ENCODE measurements at places on chromosomes 13 and 19. TPM values are rescaled to one million over a fixed set of nuclear protein-coding genes. Genes with fewer than 3 reads are reported as not detected.

GRCh38 chr19:42368360-42368759 is 21.7 kb downstream of the CNFN start:
- DNase-seq, result no peak

- DNase-seq, result no peak
These were observed 2.0 kb downstream of the KCTD15 start for GRCh38 chr19:33798681-33799111.

DNA sequence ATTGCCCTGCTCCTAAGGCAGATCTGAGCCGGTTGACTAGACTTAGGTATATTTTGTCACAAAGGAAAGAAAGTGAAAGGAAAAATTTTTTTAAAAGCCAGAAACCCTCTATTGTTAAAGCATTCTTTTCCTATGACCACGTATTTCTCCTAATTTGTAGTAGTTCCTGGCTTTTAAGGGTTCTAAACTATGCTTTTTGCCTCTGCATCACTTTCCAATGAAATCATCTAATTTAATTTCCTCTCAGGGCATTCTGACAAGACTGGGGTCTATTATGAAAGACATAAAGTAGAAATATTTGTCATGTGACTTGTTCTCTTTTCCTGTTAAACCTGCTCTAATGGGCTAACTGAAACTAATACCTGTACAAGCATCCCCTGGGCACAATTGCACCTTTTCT is 233.0 kb upstream of the PRR20A start:
- DNase-seq, result no peak

- no peak for DNase-seq
These were observed 8.3 kb downstream of the ZNF837 start for GRCh38 chr19:58372311-58373133.

GRCh38 chr13:30751183-30751933 is 16.0 kb downstream of the ALOX5AP start:
- no peak for DNase-seq

DNA sequence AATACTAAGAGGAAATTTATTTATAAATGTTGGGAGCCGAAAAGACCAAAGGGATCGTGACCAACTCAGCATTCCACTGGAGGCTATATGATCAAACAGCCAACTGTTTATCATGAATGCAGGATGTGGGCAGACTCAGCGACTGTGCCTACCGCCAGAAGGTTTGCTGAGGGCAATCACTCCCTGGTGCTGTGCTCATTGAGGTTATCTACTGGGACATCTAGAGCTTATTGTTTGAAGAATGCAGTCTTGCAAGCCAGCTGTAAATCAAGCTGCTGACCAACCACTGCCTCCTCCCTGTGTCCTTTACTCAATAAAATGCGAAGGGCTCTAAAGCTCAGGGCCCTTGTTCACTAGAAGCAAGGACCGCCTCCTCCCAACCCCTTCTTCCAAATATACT is 8.5 kb upstream of the XPO4 start:
- DNase-seq, result peak; percentile 77

- no peak for DNase-seq
These were observed 119.1 kb downstream of the KLF12 start for GRCh38 chr13:74015137-74015536.

- no peak for DNase-seq
These were observed 1.1 kb downstream of the HDGFL2 start for GRCh38 chr19:4473011-4473762.

DNA sequence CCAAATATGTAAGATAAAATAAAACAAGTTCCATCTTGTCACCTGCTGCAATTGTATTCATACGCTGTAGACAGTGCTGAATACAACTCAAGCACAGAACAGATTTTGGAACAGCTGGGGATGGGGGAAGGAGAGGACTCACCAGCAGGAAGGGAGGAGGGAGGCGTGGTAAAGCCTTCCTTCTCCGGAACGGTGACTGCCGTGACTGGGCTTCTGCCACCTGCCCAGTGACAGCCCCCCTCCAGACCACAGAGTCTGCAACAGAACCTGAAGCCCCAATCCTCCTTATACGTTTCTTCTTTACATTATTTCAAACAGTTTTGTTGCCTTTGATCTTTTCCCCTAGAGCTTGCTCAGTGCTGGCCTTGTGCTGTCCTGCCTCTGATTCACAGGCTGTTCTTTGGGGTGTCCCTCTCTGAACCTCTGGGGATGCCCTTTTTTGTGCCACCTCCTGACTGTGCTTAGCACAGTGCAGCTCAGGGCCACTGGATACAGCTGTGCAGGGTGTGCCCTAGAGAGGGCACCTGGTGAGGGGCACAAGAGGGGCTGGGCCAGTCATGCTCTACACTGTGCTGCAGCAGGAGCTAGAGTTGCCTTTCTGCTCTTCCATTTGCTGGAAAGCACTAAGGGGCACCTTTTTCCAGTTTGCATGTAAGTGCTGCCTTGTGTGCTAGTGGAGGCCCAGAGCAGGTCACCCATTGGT is 213.0 kb downstream of the ZIC5 start:
- no peak for DNase-seq

GRCh38 chr13:102854675-102855074 is 8.8 kb downstream of the ERCC5 start:
- no peak for DNase-seq

DNA sequence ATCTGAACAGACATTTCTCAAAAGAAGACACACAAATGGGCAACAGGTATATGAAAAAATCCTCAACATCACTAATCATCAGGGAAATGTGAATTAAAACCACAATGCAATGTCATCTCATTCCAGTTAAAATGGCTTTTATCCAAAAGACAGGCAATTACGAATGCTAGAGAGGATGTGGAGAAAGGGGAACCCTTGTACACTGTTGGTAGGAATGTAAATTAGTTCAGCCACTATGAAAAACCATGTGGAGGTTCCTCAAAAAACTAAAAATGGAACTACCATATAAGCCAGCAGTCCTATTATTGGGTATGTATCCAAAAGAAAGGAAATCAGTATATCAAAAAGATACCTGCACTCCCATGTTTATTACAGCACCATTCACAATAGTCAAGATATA is 24.7 kb upstream of the ZC3H13 start:
- no peak for DNase-seq

PRX gene
- 1.2 TPM for total RNA-seq

ZNF738 gene
- 9.7 TPM for total RNA-seq

DEDD2 gene
- 14.8 TPM for total RNA-seq

ZNF43 gene
- total RNA-seq, result 6.2 TPM

PSG7 gene
- 0.06 TPM for total RNA-seq

TMEM205 gene
- 74.7 TPM for total RNA-seq

KCNN1 gene
- 1.7 TPM for total RNA-seq

ZNF506 gene
- 15.1 TPM for total RNA-seq

NAPSA gene
- not detected for total RNA-seq

MBD3L3 gene
- not detected for total RNA-seq
